ENCODE measurements at places on chromosomes 6 and 20. TPM values are rescaled to one million over a fixed set of nuclear protein-coding genes. Genes with fewer than 3 reads are reported as not detected.

DNA sequence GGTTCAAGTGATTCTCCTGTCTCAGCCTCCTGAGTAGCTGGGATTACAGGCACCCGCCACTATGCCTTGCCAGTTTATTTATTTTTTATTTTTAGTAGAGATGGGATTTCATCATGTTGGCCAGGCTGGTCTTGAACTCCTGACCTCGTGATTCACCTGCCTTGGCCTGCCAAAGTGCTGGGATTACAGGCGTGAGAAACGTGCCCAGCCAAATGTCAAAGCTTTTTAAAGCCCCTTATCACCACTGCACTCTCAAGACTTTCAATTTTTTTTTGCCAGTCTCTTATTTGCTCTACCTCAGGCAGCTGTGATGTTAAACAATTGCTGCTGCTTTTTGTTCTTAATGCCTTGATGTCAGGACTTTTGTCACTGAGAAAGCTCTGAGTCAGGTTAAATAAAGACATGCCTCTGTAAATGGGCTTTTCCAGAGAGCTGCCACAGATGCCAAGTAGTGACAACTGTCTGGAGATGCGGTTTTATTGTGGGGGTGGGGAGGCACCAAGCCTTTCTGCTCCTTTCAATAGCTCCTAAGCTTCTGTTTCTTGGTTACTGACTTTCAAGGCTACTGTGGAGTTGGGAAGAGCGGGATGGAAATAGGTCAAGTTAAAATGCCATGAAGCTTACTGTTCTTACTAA, 29.2 kb downstream of the RSPH3 start:
- DNase-seq: no peak

GRCh38 chr6:132060591-132060990, 109.4 kb upstream of the CCN2 start:
- DNase-seq: no peak

The MRAP2 gene
- polyA plus RNA-seq: 1.3 TPM

GRCh38 chr20:54090230-54091119, 20.1 kb upstream of the BCAS1 start:
- DNase-seq: no peak

DNA sequence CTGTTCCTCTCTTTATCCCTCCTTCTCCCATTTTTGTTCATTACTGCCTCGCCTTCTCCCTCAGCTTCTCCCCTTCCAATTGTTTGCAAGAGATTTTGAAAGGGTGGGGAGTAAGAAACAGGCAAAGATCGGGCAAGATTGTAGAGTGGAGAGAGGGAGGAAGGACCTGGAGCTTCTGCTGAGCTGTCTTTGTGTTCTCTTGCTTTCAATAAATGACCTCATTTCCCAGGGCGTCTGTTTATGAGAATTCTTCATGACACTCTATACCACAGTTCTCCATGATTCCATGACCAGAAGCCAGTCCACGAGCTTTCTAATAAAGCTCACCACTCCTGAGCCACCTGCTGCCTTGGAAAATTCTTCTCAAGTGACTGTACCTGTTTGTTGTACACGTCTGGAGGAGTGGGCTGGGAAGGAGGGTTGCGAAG, 50.0 kb upstream of the PLEKHG1 start:
- DNase-seq: no peak

- no peak for DNase-seq
These were observed 217.8 kb downstream of the ANKRD60 start for GRCh38 chr20:58010666-58011065.
